Liver (tissue), 10 donors: ENCODE measurements at places on chromosomes 4 and X.

- no peak for DNase-seq
These were observed 12.6 kb downstream of the P2RY10 start for GRCh38 chrX:78957768-78958130.

DNA sequence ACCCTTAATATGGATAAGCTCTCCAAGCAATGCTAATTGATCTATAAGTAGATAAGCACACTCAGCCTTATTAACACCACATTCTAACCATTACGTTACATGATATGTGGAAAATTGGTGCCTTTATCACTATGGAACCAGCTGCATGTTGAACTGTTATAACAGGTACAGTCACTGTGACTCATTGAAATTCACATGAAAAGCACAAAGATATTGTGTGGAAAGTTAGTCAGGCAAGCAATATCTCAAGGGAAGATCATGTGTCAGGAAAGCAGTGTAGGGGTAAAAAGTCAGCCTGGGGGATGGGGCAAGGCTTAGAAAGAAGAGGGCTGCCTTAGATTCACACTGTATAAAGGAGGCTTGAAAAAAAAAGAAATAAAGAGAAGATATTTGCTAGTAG is 313.7 kb upstream of the SMIM31 start:
- no peak for DNase-seq

DNA sequence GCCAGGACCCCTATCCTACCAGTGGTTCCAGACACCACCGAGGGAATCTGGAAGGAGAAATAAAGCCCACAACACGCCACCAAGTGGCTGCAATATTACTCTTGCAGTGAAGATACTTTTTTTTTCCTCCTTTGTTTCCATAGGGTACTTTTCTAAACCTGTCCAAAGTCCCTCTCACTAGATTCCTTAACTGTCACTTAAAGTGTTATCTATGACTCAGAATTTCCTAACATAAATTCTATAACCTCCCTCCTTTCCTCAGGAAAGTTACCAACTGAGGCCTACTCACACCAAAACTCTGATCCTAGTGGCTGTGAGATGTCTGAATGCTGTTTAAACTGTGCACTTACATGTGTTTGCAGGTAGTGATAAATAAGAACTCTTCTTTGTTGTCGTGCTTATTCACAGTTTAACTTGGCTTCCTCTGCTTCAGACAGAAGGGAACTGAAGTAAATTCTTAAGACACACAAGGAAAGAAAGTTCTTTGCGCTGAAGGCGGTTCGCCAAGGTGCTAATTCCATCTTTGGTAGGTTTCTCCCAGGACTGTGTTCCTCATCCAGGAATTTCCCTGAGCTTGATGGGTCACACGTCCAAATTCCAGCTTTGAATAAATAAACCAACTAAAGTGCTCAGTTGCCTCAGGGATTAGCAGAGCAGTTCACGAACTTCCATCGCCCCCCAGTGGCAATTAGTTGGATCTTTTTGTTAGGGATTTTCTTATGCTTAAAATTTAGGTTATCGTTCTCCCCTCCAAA is 10.7 kb upstream of the HCCS start:
- DNase-seq: no peak

DNA sequence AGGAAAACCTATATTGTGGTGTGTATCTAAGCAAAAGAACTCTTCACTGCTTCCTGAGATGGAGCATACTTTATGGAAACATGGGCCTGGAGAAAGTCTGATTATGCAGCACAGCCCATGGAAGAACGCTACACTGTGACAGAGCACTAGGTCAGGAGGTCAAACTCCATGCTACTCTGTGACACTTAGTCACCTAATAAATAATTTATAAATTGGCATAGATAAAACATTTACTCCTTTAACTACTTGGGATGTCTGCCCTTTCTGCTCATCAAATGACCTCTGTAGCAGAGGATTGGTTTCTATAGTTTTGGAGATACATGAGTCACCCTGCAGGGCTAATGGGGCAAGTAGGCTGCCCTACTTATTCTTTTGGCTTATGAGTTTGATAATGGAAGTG is 134.7 kb upstream of the BANK1 start:
- DNase-seq: no peak

GRCh38 chr4:70336043-70336442 is 1.3 kb downstream of the CABS1 start:
- DNase-seq: no peak

- DNase-seq: no peak
These were observed 66.8 kb downstream of the GAB1 start for GRCh38 chr4:143403553-143403820.

- DNase-seq: no peak
These were observed 432.2 kb downstream of the RPA4 start for GRCh38 chrX:97315939-97316338.

DNA sequence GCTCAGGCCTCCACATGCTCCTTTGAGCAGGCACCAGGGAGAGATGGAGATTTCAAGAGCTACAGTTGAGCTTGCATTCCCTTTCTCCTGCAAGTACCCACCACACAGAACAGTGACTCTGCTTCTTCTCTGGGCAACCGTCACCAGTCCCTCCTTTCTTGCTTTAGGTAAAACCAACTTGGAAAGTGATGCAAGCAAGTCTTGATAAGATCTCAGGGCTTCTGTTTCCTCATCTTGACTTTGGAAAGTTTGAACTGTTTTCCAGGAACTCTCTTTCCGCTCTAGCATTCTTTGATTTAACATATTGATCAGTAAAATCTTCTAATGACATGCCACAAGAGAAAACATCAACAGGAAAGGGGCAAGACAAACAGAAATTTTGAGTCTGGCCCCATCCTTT is 73.7 kb downstream of the USP46 start:
- DNase-seq: no peak

- no peak for DNase-seq
These were observed 65.5 kb downstream of the VCX2 start for GRCh38 chrX:8105531-8105930.

DNA sequence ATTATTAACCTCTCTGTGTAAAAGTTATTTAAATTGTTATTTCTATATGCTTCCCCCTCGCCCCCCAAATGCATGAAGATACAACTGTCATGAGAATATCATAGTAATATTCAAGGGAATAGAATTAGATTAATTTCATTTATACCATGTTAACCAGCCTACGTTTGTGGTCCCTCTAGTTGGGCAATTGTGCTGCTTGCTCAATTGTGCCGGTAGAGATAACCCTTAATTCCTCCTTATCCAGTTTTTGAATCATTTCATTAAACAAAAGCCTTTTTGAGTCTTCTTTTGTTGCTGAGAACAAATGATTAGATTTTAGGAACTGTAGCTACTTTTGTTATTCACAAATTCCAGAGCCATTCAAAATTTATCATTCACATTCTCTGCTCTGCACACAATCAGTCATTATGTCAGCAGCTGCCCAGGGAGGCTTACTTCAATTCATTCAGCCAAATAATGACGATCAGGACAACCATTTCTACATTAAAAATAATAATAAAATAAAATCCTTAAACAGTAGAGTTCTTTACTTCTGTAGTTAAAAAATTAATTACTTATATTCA is 98.1 kb downstream of the ADGRL3 start:
- no peak for DNase-seq

- DNase-seq: no peak
These were observed 123.6 kb downstream of the PDHA2 start for GRCh38 chr4:95963456-95963855.

DNA sequence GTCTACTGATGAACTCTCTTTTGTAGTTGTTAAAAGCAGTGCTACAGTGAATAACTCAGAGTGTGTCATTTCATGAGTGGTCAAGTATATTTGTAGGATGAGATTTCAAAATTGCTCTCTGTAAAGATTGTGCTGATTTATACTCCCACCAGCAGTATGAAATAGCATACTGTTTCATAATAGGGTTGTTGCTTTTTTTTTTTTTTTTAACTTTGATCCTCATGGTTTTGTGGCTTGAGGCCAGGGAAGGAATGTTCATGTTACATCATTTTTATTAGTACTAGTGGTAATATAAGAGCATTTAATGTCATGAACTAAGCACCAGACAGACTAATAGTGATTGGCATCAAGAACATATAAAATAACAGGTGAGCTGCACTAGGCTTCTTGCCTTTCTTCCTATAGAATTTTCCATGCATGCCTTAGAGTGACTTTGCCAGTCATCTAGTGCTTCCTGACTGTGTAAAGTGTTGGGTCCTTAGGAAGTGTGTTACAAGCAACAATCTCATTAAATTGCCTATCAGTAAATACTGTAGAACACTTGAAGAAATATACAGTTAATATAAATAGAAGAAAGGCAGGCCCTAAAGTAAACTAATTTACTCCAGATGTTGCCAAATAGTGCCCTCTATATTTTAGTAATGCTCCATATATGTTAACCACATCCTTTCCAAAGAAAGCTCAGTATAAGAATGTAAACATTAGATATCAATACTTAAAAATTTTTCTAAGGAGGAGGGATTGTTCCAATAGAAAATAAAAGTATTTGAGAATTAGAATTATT is 38.6 kb upstream of the MSMO1 start:
- DNase-seq: no peak

DNA sequence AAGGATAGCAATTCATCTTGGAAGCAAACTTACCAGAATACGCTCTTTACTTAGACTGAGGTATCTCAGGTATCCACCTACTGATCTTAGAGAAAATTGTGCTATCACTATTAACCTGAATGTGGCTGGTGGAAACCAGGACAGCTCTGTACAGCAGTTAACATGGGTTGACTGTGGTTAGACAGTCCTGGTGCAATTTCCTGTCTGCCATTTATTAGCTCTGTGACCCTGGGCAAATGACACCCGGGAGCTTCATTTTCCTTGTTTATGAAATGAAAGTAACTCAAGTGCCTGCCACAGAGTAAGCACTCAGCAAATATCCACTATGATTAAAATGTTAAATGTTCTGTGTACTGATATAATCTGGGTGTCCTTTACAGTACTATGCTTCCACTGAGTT is 60.0 kb downstream of the SMC1A start:
- DNase-seq: no peak

GRCh38 chrX:114619874-114620273 is 36.0 kb downstream of the HTR2C start:
- DNase-seq: no peak
